Fibroblast of pulmonary artery (primary cell): ENCODE measurements at places on chromosomes 6 and 20.

- no peak for DNase-seq
Measured at GRCh38 chr6:99979953-99980352, 14.1 kb downstream of the MCHR2 start.

- DNase-seq: no peak
Measured at GRCh38 chr6:63765828-63766227, 130.2 kb downstream of the PHF3 start.

GRCh38 chr6:7300926-7301325 lies 12.1 kb downstream of the SSR1 start:
- no peak for DNase-seq

DNA sequence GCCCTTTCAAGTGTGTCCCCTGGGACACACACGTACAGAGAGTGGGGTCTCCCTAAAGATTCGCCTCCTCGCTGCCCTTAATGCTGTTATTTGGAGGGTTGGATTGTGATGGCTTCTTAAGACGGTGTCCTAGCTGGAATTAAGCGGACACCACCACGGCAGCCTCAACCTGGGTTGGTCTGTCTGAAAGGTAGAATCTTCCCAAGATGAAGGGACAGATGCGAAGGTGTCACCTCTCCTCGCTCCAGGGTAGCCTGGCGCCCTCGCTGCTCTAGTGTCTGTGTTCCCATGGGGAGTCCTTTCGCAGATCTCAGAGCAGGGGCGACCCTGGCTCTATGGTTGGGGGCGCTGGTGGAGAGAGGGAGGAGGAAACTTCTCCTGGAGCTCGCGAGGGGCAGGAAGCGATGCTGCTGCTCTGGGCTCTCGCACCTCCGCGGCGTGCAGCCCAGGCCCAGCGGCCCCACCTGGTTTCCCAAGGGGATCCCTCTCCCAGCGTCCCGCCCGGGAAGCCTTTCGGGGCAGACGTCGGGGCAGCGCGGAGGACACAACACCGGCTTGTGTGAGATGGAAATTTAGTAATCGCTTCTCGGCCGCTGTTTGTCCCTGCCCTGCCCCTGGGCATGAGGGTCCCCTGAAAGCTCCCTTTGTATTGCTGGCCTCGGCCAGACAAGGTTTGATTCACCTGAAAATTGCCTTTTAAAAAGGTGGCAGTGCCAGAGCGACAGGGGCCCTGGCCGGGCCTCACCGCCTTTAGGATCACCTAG lies 1.7 kb downstream of the RSPO3 start:
- DNase-seq: no peak

GRCh38 chr6:52595000-52595795 lies 18.3 kb upstream of the TRAM2 start:
- peak; percentile 95 for DNase-seq

DNA sequence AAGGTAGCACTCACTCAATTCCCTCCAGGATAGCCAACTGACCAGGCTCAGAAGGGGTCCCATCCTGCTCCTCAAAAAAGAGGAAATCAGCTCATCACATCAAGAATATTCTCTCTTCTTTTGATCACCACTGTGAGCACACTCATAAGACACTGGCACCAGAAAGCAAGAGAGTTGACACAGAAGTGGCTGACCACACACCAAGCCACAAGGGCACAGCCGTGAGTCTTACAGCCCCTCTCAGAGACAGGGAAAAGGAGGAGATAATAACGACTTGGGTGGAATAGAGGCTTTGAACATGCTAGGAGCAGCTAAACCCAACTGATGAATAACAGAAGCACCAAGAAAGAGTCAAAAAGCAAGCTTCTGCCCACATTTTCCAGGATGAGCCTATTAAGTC lies 249.1 kb upstream of the PREP start:
- no peak for DNase-seq

GRCh38 chr6:28737750-28738395 lies 185.9 kb downstream of the TRIM27 start:
- no peak for DNase-seq

- DNase-seq: no peak
Measured at GRCh38 chr6:109788687-109789086, 97.6 kb downstream of the FIG4 start.

GRCh38 chr6:101434601-101435000 lies 41.1 kb downstream of the GRIK2 start:
- no peak for DNase-seq

DNA sequence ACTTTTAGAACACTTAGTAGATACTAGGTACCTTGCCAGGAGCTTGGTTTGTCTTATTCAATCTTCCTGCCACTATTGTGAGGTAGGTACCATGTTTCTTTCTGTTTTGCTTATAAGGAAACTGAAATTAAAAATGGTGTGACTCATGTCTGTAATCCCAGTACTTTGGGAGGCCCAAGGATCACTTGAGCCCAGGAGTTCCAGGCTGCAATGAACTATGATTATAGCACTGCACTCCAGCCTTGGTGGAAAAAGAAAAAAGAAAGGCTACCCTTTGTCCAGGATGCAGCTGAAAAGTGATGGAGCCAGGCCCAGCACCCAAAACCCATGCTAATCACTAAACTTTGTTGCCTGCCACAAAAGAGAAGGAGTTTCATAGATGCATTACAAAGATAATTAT lies 34.1 kb upstream of the LAMA4 start:
- DNase-seq: no peak

- DNase-seq: no peak
Measured at GRCh38 chr6:53125276-53125675, 23.4 kb downstream of the GCM1 start.

- DNase-seq: no peak
Measured at GRCh38 chr6:162315291-162315690, 412.3 kb downstream of the PRKN start.

DNA sequence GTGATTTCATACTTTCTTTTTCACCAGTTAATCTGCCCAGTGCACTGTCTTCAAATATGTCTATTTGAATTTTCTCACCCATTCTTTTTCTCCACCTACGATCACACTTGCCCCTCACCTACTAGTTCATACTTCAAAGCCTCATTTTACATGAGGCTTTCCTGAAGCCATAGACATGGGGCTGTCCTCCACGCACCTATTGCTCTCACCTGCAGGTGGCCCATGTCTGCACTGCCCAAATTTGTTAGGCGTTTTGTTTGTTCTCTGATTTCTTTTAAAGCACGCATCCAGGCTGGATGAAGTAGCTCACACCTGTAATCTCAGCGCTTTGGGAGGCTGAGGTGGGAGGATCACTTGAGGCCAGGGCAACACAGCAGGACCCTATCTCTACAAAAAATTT lies 106.8 kb upstream of the RIPOR2 start:
- DNase-seq: no peak

GRCh38 chr6:6592826-6593475 lies 4.4 kb downstream of the LY86 start:
- DNase-seq: no peak

DNA sequence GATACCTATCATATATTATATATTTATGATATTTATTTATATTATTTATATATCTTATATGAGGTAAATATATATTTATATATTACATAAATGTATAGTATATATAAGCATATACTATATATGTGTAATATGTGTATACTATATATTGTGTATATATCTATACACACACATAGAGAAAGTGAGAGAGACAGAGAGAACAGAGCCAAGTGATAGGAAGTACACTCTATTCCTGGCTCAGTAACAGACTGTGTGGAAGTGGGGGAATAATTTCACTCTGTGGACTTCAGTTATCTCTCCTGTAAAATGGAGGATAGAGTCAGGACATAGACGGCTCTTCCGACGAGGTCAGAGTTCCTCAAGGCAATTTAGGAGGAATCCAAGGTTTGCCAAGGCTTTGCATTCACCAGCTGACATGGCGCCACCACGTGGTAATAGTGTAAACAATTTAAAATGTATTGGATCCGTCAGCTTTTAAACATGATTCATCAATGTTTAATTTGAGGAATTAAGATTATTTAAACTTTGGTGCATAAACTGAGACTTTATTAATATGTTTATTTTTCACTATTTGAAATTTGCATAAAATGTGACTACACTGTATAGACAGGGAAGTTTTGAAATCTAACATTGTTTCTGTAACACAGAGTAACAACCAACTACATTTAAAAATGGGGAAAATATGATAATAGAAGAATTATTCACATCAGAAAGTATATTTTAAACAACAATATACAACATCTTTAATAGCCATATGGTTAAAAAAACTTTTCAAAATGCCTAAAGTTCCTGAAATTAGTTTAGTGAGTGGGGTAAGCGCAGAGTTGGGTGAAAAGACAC lies 75.4 kb upstream of the TMEM244 start:
- peak; percentile 77 for DNase-seq

DNA sequence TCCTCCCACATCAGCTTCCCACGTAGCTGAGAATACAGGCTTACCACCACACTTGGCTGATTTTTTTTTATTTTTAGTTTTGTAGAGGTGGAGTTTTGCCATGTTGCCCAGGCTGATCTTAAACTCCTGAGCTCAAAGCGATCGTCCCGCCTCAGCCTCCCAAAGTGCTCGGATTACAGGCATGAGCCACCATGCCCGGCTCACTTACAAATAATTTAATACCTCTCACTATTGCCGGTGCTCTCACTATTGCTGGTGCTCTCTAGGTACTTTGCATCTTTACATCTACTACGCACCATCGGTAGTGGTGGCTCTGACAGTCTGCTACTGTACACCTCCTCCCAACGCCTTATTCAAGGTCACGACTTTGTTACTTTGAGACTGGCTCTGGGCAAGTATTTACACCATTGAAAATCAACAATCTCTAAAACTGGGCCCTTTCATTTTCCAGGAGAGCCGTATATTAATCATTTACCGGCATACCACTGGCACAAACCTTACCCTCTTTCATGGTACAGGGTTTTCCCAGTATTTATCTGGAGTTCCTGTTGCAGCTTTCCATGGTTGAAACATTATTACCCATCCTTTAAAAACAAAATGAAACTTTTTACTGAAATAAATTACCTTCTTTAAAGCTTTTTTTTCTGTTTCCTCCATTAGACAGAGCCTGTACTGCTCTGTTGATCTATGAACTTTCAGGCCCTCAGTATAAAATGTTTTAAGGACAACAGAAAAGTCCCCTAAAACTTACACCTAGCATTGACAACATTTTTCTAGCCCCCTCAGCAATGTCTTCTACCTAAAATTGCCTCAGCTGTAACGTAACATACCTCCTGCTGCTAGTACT lies 259.6 kb upstream of the PLCB4 start:
- DNase-seq: no peak

DNA sequence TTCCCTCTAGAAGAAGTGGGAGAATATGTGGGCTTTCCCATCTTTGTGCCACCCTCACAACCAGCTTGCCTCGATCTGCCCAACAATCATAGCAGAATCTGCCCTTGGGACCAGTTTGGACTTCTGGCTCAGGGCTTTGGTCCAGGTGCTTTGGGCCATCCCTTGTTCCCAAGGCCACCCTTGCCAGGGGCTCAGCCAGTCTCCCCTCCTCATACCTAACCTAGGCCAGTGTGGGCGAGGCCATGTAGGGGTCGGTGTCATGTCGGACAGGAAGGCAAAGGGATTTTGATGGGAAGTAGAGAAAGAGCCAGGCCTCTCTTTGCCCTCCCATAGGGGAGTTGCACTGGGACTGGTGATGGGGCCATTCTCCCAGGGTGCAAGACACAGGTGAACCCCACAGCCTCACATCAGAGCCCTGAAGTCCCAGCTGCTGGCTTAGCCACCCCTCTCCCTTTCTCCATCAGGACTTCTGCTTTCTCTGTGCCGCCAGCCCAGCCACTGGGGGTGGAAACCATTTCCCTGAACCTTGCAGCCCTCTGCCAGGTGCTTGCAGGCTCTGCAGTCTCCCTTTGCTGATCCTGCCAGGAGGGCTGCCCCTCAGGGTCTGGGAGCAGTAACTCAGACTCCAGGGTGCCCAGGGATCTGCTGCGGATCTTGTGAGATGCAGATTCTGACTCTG lies 60.7 kb downstream of the SLC24A3 start:
- DNase-seq: no peak

- no peak for DNase-seq
Measured at GRCh38 chr6:79071547-79071946, 6.5 kb downstream of the PHIP start.

DNA sequence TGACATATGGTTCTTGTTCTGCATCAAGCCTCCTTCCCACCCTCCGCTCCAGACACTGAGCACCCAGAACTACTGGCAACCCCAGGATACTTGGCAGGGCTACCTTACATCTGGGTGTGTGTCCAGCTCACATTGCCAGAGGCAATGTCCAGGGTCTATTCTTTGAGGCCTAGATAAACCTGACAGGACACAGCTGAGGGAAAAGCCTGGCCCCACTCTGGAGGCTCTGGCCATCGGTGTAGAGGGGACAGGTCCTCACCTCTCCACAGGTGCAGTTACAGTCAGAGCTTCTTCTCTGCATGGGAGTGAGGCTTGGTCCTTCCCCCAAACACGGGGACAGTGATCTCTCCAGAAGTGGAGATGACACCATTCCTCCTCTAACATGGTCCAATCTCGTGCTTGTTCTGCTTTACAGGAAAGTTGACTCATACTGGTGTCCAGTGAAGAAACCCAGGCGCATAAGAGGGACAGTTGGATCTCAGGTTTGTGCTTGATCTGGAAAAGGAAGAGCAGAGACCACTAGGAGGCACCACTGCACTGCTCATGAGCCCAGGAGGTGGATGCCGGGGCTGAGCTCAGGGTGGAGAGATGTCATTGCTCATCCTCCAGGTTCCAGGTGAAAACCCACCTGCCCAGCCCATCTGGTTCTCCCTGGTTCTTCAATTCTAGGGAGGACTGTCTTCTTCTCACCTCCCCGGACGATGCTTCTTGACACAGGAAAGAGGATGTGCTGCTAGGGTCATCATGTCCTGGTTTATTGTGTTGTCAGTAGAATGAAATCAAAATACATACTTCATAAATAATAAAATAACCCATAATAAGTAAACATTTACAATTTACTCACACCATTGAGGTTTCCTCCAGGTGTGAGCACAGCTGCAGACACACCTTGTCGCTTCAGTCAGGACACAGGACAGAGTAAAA lies 14.7 kb downstream of the HLA-F start:
- peak; percentile 82 for DNase-seq

GRCh38 chr6:154773610-154774089 lies 40.4 kb downstream of the SCAF8 start:
- no peak for DNase-seq

DNA sequence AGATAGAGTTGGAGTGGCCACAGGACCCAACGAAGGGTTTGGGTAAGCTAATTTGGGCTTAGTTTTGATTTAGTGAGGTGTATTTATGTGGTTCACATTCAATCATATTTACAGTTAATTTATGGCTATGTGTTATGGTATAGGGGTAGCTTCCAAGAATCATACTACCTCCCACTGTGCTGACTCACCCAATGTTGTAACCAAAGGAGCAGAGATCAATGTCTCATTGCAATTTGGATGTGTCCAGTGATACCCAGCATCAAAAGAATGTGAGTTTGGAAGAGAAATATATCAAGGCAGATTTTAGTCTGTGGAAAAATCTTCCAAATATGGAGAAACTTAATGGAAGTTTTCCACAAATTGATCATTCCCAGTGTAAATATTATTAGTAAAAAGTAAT lies 25.3 kb upstream of the SMIM8 start:
- no peak for DNase-seq

DNA sequence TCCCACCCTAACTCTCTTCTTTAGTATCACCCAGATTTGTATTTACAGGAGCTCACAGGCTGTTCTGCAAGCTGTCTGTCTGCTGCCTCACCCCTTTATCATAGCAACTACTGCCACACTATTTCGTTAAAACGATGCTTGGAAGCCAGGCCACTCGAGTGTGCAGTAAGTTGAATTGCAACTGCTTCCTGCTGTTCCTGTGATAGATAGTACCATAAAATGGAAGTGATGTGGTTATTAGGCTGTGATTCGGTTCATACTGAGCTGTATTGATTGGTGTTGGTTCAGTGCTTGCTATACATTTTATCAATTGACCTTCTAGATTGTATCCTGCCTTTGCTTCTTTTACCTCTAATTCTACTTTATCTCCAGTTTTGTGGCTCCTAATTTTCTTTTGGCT lies 325.4 kb downstream of the RNF144B start:
- DNase-seq: no peak
